NCI-H2081 (cell line): ENCODE measurements at places on chromosomes 6 and 20.

DNA sequence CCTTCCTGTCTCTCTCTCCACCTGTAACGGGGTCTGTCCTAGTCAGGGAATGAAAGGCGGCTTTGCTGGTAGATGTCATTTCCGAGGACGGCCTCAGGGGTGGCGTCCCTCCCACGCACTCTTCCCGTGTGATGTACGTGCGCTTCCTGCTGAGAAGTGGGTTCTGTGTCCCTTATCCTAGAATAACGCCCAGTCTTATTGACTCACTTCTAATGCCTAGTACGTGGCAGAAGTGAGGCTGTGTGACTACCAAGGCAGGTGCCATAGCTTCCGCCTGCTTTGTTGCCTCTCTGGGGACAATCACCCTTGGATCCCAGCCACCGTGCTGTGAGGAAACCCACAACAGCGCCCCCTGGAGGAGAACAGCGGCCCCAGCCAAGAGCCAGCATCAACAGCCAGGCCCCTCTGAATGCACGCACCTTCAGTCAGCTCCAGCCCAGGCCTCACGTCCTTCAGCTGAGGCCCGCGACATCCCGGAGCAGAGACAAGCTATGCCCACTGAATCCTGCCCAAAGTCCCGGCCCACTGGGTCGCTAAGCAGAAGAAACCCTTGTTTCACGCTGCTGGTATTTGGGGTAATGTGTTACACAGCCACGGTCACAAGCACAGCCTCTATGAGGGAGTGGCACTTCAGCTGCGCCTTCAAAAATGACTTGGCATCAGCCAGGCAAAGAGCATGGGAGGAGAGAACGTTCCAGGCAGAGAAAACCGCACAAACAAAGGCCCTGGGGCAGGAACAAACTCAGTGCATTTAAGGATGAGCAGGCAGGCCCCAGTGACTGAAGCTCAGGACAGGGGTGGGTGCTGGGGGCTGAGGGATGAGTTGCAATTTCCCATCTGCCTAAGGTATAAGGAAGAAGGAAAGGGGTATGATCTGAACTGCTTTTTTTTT, 224.2 kb downstream of the NFATC2 start:
- peak; percentile 49 for DNase-seq

GRCh38 chr20:51481341-51481914, 61.1 kb downstream of the NFATC2 start:
- DNase-seq: no peak

DNA sequence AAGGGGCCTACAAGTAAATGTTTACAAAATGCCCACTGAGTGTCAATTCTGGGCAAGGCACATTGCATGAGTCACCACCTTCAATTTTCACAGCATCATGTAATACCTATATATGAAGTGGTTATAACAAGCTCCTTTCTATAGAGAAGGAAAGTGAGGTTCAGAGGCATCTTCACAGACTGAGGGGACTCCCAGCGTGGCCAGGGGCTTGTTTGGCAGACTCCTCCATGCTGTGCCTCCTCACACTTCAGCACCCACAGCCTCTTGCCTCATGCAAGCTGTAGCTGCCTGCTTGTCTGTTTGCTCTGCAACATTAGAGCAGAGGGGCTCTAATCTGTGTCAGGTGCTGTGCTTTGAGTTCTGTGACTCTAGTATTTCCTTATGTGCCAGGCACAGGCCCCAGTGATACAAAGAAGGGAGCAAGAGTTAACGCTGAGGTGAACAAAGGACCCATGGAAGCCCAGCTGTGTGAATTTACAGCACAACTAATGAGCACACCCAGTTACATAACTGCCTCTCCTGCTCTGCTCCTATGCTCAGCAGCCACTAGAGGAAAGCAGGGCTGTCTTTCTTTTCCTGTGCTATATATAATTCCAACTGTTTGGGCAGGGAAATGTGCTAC, 72.3 kb downstream of the ZHX3 start:
- peak; percentile 44 for DNase-seq

- DNase-seq: no peak
These were observed 5.2 kb downstream of the KIAA0408 start for GRCh38 chr6:127453845-127454619.

- DNase-seq: peak; percentile 6
These were observed 166.6 kb upstream of the MARCKS start for GRCh38 chr6:113690281-113691259.

GRCh38 chr6:139290787-139291311, 949 bp downstream of the TXLNB start:
- DNase-seq: no peak

DNA sequence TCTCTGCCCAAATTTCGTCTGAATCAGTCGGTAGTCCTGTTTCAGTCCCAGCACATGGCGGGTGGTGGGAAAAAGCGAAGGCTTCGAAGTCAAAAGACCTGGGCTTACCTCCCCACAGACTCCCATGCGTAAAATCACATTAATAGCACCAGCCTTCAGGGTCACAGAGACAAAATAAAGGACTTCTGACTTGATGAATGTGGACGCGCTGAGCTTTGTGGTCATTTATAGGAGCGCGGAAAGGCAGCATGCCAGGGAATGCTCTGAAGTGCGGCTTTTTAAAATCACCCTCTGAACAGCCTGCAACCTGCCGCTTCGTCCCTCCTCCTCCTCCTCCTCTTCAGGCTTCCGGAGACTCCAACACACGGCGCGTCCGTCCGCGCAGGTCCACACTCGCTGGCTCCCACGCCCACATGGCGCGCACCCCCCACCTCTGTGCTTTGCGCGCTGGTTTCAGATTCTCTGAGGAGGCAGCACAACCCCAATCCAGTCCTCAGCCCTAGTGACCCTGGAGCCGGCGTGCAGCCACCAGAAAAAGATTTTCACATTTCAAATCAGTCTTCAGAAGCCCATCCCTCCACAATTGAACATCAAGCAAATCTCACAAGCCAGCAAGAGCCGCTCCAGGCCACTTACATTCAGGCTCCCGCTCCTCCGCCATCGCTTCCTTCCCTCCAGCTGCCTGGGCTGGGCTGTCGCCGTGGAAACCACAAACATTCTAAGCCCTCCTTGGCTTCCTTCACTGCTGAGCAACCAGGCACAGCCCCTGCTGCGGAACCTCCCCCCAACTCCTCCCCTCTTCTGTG, at the start of gene C6orf118:
Gene C6orf118, minus strand, starts transcription at position 680 of the 806 bp plus-strand sequence. Its CDS starts 19 bp downstream, at position 661.
- peak; percentile 48 for DNase-seq

DNA sequence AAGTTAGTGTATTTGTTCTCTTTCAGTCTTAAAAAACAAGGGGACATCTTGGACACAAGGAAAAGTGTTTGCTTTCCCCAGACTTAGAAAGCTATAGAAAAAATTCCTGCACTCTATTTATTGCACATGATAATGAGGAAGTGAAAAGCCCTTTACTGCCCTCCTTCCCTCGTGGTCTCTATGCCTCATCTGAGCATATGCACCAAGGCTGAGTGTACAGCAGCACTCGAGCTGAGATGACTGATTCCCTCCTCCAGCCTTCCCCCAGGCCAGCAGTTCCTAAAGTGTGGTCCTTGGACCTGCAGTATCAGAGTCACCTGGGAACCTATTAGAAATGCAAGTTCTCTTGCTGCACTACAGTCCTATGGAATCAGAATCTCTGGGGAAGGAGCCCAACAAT, 14.3 kb upstream of the LAMP5 start:
- DNase-seq: no peak

DNA sequence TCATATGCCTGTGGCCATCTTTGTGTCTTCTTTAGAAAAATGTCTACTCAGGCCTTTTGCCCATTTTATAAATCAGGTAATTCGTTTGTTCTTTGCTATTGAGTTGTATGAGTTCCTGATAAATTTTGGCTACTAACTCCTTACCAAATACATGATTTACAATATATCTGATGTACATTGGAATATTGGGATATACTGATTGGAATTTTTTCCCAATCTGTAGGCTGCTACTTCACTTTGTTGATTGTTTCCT, 39.2 kb downstream of the BACH2 start:
- DNase-seq: no peak

GRCh38 chr6:122548281-122548680, 61.9 kb upstream of the PKIB start:
- peak; percentile 15 for DNase-seq

DNA sequence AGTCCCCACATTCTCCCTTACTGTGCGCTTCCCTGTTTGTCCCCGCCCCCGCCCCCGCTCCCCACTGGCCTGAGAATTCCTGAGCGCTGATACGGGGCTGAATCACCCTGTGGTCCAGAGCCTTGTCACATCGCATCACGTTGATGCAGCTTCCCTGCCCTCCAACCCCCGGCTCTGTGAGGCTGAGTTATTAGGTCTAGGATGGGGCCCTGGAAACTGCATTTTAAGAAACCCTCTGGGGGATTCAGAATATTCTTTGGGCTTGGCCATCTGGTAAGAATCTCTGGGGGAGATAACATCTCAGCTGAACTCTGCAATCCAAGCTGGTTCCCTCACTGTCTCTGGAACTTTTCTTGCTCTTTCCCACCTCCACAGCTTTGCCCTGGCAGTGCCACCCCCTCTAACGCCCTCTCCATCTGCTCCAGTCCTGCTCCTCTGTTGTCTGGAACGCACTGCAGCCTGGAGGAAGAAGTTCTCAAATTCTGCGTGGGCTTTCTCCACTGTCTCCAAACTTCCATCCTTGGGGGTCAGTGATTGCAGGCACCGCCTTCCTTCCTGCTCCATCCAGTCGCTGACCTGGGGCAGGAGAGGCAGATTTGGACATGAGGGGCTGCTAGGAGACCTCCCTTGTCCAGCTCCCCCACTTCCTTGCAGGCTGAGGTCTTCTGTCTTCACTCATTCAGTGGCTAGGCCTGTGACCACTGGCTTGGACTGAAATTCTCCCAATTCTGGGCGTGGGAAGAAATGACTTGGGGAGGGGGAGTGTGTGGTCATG, 42.6 kb downstream of the KIAA1755 start:
- no peak for DNase-seq

GRCh38 chr20:33773412-33774089, 37.6 kb upstream of the CHMP4B start:
- no peak for DNase-seq

DNA sequence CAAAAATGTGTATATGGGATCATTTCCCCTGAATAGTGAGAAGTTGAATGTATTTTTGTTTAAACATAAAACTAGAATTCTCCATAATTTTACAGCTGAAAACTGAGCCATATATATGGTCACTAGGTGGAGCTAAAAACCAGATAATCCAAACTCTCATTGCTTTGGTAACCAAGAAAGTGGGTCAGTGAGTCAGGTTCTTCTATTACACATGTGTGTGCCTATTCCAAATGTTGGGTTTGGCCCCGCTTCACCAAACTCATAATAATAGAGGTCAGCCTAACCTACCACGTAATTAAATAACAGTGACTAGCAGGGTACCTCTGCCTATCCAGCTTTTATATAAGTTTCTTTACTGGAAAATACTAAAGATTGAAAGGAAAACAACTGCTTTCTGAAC, 19.3 kb upstream of the RNGTT start:
- peak; percentile 43 for DNase-seq

DNA sequence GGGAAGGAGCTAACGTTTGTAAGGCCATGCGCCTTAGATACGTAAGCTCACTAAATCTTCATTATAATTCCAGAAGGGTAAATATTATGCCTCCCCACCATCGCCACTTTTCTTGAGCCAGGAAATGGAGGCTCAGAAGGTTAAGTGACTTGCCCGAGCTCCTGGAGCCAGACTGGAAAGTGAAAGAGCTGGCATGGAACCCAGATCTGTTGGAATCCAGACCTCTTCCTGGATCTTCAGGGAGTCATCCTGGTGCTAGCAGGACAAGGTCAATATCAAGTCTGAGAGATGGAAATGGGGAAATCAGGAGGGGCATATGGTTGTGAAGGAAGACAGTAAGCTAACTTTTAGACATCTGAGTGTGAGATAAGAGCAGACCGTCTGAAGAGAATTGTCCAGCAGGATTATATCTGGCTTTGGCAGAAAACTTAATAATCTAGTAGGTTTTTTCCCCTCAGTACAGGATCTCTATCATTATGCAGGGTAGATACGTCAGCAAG, 6.2 kb downstream of the TMEM200A start:
- DNase-seq: no peak

DNA sequence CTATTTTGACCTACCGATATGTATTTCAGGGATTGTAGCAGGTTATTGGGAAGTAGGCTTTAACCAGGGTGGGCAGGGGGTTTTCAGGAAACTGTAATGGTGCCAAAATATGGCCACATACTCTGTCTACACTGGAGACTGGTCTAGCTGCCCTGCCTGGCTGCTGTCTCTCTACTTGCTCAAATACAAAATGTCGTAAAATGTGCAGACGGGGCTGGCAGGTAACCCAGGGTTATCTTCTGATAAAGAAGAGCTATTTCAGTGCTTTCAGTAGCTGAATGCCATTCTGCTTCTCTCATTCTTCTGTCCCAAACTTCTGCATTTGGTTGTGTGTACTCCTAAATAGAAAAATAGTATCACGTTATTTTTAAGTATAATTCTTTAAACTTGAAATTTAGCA, 616.2 kb downstream of the EPM2A start:
- DNase-seq: no peak

GRCh38 chr6:89387516-89388201, 24.4 kb downstream of the RRAGD start:
- no peak for DNase-seq

GRCh38 chr6:42724825-42725224, 2.4 kb upstream of the PRPH2 start:
- DNase-seq: no peak

DNA sequence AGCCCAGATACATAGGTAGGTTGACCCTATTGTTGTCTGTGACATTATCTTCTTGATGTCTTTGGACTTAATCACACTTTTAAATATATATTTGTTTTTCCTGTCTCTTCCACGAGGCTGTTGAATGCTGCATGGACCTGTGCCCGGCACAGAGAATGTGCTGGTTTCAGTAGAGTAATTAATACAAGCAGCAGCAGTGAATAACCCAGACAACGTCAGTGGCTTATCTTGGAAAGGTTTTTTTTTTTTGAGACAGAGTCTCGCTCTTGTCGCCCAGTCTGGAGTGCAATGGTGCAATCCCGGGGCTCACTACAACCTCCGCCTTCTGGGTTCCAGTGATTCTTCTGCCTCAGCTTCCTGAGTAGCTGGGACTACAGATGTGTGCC, 108.2 kb downstream of the CDH26 start:
- no peak for DNase-seq

DNA sequence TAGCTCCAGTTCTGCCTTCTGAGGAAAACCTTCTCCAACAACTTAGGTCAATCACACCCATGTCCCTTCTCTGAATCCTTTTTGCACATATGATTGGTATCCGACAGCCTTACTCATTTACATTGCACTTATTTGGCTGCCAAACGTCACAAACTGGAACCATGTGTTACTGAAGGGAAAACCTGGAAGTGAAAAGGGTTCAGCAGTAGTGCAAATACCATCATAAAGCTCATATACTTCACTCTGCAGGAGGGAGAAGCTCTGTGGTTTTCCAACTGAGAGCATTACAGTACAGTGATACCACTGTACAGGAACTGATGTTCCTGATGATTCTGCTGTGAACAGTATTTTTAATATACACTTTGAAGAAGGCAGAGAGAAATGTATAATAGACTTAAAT, 87.8 kb downstream of the SLC16A10 start:
- no peak for DNase-seq

- DNase-seq: no peak
These were observed 91.7 kb downstream of the PRDM1 start for GRCh38 chr6:106177786-106178185.
